ENCODE measurements at places on chromosomes 7 and 10.

DNA sequence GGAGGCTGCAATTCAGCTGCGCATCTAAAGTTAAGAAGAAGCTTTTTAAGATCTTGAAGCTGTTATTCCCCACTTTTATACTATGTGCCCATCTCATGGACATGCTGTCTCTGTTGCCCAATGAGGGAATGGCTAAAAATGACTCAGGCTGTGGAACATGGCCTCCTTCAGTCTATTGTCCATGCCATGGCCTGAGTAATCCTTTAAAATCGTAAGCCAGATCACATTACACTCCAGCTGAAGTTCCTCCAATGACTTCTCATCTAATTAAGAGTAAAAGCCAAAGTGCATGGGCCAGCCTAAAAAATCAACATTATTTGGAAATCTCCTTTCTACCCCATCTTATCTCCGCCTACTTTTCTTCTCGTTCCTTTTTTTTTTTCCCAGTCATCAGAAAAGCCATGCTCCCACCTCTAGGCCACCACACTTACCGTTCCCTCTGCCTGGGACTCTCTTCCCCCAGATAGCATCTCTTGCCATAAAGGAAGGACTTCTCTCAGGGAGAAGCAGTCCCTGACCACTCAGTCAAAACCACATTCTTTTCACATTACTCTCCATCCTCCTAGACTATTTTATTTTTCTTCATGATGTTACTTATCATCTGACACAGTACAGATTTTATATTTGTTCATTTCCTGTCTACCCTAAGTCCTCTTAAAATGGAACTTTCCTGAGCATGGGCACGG is 337.4 kb downstream of the PRPF18 start:
- no peak for DNase-seq

GRCh38 chr7:22972207-22972606 is 41.7 kb downstream of the HYCC1 start:
- DNase-seq: no peak

GRCh38 chr10:31602541-31603234 is 283.7 kb downstream of the ZEB1 start:
- DNase-seq: no peak

DNA sequence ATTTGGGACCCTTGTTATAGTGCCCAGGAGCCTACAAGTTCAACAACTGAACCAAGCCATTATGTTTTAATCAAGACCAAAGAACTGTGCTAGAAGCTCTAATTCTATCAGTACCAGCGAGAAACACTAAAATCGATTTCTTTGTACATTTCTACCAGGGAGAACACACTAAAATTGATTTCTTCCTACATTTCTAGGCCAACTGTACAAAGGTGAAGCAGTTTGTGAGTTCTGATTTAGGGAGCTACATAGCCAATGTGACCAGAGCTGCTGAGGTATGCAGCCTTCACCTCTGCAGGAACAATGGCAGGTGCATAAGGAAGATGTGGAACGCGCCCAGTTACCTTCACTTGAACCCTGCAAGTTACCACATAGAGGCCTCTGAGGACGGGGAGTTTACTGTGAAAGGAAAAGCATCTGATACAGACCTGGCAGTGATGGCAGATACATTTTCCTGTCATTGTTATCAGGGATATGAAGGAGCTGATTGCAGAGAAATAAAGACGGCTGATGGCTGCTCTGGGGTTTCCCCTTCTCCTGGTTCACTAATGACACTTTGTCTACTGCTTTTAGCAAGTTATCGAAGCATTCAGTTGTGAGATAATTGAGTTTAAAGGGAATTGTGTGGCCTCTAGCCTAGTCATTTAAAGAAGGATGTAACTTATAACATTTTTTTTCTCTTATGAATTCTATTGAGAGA is 31.7 kb downstream of the HYAL4 start:
- no peak for DNase-seq

DNA sequence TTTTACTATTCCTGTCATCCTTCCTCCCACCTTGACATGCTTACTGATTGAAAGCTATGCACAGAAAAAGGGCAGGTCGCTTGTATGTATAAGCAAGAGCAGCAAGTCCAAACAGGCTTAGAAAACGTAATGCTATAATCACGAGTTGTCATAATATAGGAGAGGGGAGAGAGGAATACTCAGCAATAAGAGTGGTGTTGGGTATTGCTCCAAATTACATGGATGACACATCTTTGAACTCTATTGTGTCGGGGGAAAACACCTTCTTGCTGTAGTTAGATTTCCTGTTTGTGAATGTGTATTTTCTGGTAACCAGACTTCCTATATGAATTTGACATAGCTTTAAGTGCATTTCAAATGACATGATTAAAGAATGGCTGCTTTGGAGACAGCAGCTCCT is 7.5 kb downstream of the MET start:
- DNase-seq: no peak

- no peak for DNase-seq
Observed at GRCh38 chr10:90218846-90219245, 517.5 kb downstream of the KIF20B start.

- DNase-seq: no peak
Observed at GRCh38 chr10:34102893-34103506, 712.1 kb downstream of the PARD3 start.

DNA sequence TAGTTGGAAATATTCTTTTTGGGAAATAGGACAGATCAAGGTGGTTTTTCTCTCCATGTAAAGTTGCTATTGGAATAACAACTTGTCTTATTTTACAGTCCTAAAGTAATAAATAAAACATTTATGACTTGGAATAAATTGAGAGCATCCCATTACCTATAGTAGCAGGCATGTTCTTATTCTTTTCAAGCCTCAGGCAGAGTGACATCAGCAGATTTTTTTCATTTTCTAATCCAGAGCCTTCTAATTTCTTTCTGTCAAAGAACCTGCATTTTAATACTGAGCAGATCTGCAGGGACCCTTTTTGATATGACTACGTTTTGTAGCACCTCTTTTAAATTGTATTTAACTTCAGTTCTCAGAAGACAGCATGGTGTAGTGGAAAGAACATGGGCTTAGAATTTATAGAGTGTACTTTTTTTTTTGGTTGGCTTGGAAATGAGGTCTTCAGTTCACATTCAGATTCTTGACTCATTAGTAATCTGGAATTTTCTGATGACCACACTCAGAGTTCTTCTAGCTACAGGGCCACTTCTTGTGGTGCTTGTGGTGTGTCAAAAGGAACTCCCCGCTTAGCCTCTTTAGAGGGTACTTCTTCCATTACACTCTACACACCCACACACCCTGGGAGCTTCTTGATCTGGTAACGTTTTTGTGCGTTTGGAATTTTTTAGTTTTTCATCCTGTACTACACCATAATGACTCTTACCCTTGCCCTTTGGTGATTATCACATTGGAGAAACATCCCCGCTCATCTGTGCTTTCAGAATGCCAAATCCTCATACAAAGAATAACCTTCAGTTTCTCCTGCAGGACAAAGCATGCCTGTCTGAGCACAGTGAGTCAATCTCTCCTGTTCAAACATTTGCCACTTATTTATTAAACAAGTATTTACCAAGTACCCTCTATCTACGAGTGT is 34.6 kb downstream of the AGK start:
- no peak for DNase-seq

GRCh38 chr10:62958980-62959379 is 142.8 kb upstream of the EGR2 start:
- DNase-seq: no peak

- DNase-seq: no peak
Observed at GRCh38 chr7:154440651-154441050, 388.5 kb downstream of the DPP6 start.

- DNase-seq: no peak
Observed at GRCh38 chr10:122054048-122055025, 65.4 kb downstream of the TACC2 start.

- no peak for DNase-seq
Observed at GRCh38 chr7:143171697-143172096, 11.5 kb upstream of the TAS2R39 start.

DNA sequence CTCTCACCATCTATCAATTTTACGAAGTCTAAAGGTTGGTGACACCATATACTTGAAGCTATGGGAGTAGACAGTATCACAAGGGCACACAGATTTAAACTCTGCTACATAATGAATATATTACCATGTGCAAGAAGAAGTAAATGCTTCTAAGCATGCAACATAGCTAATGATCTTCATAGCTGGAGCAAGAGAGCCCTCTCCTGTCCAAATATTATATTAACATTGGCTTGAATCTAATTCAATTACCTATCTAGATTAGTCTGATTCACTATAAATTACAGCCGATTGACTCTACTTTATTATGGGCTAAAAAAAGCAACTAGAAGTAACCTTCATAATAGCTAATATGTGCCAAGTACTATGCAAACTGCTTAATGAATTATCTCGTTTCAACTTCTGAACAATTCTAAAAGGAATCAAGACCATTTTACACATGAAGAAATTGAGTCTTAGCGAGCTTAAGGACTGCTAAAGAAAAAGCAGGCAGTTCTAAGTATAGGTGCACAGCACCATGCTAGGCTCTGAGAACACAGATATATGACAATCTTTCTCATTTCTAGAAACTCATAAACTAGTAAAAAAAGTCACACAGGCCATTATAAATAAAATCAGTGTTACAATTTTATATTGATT is 21.9 kb downstream of the FRA10AC1 start:
- no peak for DNase-seq

DNA sequence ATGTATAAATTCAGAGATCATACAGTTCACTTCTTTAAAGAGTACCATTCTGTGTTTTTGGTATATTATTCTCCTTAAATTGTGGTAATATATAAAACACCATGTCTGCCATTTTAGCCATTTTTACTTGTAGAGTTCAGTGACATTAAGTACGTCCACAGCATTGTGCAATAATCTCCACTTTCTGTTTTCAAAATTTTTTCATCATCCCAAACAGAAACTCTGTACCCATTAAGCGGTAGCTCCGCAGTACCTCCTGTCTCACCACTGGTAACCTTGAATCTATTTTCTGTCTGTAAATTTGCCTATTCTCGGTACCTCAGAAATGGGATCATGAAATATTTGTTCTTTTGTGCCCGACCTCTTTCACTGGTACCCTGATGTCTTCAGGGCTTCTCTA is 60.3 kb downstream of the CAMK1D start:
- DNase-seq: no peak

GRCh38 chr10:85333594-85333993 is 1005.2 kb downstream of the CCSER2 start:
- DNase-seq: no peak

GRCh38 chr10:116741391-116742351 is 695 bp downstream of the HSPA12A start:
- DNase-seq: no peak

DNA sequence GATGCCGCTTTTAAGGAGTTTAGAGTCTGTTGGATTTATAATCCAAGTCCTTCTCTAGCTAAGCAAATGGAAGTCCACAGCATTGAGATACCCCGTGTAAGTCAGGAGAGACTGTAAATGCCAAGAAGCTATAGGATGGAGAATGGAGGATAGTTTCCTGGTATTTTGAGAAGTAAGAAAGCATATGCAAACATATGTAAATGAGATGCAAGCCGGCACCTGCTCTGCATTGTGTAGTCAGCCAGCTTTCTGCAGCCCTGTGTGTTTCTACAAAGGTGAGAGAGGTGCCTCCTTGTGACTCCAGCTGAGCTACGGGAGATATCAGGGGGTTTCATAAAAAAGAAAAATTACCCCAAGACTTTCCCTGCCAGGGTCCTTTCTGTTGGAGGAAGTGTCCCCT is 176.3 kb downstream of the RPS24 start:
- no peak for DNase-seq

GRCh38 chr10:78821052-78821451 is 247.7 kb upstream of the ZMIZ1 start:
- no peak for DNase-seq

- DNase-seq: no peak
Observed at GRCh38 chr10:22899775-22900174, 28.1 kb upstream of the ARMC3 start.

- no peak for DNase-seq
Observed at GRCh38 chr10:7666253-7667023, at the start of gene ITIH5. Gene ITIH5 (minus strand): TSS chr10:7666966. CDS start chr10:7666892, 74 bp downstream.

DNA sequence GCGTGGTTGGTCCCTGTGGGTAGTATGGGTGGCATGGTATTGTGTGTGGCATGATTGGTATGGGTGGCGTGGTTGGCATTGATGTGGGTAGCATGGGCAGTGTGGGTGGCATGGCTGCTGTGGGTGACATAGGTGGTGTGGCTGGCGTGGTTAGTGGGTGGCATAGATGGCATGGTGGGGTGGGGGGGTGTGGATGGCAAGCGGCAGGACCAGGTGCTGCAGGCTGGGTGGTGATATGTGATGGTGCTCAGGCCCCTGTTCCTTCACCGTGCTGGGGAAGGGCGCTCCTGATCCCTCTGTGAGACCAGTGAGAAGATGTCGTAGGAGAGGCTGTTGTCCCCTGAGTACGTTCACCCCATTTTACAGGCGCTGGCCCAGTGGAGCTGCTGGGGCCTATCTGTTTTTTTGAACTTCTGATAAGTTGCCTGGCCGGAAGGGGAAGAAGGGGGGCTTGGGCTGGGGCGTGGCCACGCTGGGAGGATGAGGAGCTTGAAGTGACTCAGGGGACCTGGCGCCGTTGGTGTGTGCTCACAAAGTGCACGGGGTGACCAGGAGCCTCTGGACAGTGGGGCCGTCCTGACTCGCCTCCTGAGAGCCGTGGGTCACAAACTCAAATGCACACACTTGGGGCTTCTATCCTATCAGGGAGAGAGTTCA is 17.5 kb downstream of the INPP5A start:
- DNase-seq: peak; percentile 43

DNA sequence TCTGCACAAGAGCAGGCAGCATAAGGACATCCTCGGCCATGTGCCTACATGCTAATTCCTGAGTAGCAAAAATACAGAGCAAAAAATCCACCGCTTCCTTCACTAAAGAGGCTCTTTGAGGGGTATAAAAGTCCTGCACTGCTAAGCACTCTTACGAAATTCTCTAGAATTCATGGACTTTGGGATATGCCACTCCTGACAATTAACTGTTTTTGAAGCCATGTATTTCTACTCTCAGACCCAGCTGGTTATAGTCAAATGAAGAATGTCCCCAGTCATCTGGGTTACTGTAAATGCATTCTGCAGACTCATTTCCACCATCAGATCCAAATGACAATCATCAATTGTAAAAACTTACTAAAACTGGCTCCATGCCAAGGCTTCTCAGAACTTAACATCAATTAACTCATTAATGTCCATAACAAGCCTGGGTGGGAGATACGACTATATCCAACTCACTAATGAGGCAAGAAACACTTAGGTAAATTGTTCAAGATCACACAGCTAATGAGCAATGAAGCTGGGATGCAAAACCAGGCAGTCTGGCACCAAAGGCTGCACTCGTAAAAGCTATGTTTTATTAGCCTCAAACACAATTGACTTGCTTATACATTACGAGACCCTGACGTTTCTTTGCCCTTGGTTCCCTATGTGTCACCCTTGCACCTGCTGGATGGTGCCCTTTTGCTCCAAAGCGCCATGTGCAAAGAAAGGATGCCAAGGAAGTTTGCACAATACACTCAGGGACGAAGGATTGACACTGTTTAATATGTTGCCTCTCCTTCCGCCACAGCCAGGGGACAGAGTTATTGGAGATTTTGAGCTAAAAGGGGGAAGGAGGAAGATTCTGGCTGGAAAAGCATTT is 250.4 kb downstream of the ELMO1 start:
- DNase-seq: no peak

GRCh38 chr10:17643339-17643754 is 604 bp upstream of the STAM start:
- no peak for DNase-seq

- DNase-seq: no peak
Observed at GRCh38 chr10:114605155-114605797, 52.8 kb downstream of the ABLIM1 start.
